Transverse colon (tissue), 4 donors: ENCODE measurements at places on chromosomes 2 and 18.
A peak's percentile ranks its signal among the peaks of the same experiment; 100 is the strongest.

GRCh38 chr2:85851253-85852151, 37.3 kb downstream of the ST3GAL5 start:
- DNase-seq = peak; percentile 35

- DNase-seq = no peak
Measured at GRCh38 chr18:59861009-59861408, 38.8 kb upstream of the PMAIP1 start.

DNA sequence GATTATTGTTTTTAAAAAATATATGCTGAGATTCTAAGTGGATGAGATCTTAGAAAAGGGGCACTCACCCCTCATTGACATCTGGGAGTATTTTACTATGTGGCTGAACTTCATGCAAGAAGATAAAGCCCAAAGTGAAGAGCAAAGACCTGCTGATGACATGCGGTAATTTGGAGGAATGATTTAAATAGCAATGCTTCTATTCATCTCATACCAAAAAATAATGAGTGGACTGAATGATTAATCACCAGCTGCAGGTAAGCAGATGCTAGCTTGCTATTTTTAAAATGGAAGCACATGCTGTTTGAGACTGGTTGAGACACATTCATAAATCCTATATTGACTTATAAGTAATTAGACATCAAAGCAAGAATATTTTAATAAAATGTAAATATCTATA, 12.7 kb upstream of the CDK15 start:
- no peak for DNase-seq

DNA sequence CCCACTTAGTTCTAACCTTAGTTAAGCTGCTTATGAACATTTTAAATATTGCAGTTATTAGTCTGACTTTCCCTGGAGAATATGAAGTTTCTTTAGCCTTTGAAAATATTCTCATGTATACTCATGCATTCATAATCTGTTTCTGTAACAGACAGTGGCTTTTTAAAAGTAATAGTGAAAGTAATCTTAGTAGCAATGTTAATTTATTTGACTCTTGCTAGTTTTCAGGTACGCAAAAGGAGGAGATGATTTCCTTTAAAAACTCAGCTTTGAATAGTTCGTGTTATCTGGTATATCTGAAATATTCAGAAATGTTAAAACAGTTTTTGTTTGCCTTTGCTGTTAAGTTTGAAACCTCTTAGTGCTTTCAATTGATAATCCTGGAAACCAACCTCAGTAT, 3.8 kb downstream of the ANKRD12 start:
- no peak for DNase-seq

GRCh38 chr2:188369365-188369764, 77.7 kb downstream of the GULP1 start:
- DNase-seq = peak; percentile 23

DNA sequence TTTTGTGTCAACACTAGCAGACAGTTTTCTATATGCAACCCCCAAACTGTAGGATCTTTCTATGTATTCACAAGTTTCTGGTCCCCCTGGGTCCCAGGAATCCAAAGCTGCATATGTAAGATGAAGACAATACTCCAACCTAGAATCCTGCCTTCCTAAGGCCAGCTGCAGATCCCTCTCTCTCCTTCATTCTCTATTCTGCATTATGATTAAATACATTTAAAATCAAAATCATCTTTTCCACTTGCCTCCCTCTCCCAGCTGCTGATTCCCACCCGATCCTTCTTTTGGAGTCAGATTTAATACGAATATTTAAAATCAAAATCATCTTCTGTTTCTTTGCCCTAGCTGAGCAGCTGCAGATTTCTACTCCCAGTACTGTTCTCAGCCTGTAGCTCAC, 783.0 kb upstream of the ZEB2 start:
- DNase-seq = no peak

- no peak for DNase-seq
Measured at GRCh38 chr2:202941771-202942170, 29.7 kb downstream of the CARF start.

GRCh38 chr2:20596193-20596972, 54.5 kb downstream of the HS1BP3 start:
- peak; percentile 1 for DNase-seq

DNA sequence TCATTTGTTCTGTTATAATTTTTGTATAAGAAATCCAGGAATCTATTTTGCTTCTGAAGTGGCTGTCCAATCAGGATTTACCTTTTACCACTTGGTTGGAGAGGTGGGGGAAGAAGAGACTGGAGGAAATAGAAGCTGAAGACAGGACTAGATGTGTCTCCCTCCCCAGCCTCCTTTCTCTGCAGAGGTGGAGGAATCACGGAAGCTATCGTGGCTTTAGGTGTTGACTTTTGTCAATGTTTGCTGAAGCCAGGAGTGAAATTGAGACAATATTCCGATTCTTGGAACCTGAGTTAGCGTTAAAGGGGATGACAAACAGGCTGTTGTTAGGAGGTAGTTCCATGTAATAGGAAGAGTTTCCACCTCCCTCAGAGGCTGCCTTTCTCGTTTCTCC, 43.5 kb downstream of the PDCL3 start:
- DNase-seq = no peak

GRCh38 chr2:21910832-21911507, 787.2 kb downstream of the TDRD15 start:
- DNase-seq = no peak

- no peak for DNase-seq
Measured at GRCh38 chr18:31901063-31901462, 41.9 kb downstream of the TRAPPC8 start.

- DNase-seq = no peak
Measured at GRCh38 chr2:67312871-67313270, 84.3 kb upstream of the ETAA1 start.

DNA sequence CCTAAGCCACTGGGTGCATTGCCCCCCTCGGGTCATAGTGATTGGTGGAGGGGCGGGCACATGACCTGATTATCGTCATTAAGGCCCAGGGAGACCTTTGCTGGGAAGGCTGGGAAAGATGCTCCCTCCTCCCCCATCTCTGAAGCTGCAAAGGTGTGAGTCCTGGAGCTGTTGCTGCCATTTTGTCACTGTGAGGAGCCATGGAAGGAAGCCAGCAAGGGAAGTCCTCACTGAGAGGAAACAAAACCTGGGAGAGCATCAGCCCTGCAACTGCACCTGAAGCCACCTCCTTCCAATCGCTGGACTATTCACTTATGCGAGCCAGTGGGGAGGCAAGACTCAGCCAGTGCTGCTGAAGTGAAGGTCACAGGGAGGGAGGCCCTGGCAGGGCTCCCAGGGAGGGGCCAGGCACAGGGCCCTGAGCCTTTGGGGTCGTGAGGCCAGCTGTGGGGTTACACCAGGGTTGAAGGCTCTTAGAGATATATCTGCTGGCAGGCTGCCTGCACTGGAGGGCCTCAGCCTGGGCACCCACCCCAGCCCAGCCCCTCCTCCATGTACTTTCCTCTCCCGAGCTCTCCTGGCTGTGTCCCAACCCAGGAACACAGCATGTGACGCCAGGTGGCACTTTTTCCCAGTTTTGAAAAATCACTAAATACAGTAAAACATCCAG, 10.7 kb upstream of the FAHD2A start:
- DNase-seq = no peak

DNA sequence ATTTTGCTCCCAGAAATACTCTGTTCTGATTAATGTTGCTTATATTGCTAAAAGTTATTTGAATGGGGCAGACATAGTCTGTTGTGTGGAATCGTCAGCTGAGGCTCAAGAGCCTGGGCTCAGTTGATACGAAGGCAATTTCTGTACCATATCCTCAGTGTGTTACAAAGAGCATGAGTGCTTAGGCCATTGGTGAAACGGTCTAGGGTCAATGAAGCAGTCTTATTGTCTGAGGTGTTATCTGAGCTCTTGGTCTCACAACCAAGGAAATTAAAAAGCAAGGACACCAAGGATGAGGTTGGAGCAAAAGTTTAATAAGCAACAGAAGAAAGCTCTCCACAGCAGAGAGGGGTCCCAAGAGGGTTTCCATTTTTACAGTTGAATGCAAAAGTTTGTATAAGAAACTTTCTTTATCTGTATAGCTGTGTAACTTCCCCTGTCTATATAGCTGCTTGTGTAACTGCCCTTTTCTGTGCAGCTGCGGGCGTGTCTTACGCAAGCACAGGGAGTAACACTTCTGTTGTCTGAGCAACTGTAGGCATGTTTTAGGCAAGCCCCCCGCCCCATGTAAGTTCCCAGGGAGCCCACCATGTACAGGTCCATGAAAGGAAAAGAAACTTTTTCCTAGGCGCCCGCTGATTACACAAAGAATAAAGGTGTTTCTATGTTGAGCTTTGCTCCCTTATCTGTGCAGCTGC, 40.6 kb upstream of the DSC1 start:
- peak; percentile 58 for DNase-seq

DNA sequence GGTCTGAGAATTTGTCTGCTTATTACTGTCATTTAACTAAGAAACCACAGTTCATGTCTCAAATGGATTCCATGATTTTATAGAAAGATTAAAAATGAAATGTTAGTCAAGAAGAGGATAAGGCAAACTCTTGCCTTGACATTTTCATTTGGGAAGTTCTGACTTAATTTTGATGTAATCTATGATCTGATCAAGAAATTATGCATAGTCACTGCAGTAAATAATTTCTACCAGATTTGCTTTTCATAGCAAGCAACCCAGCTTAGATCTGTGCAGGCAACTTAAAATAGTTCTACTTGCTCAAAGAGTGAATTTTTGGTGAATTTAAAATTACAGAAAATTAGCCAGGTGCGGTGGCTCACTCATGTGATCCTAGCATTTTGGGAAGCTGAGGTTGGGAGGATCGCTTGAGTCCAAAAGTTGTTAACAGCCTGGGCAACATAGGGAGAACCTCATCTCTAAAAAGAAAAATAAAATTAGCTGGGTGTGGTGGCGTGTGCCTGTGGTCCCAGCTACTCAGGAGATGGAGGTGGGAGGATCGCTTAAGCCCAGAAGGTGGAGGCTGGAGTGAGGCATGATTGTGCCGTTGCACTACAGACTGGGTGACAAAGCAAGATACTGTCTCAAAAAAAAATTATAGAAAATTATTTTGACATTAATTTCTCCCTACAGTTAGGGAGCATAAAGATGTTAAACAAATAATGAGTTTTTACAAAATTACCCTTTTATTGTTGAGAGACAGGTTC, 158.7 kb upstream of the MYO3B start:
- DNase-seq = no peak

GRCh38 chr18:46591783-46592391, 65.1 kb downstream of the LOXHD1 start:
- no peak for DNase-seq

DNA sequence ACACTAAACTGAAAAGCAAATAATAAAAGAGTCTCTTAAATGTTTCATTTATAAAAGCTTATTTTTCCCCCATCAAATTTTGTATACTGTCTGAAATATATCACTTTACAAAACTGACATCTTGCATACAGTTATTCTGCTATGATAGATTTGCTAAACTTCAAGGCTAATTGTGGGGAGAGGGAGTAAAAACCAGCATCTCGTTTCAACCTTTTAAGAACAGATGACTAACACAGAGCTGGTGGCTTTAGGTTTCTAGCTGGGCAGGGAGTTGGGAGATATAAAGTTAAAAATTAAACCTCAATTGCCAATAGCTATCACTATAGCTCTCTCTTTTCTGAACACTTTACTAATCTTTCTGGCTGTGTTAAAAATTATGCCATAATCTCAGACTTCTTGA, 23.5 kb downstream of the C1D start:
- DNase-seq = no peak

GRCh38 chr2:36362291-36362690, 6.7 kb downstream of the CRIM1 start:
- DNase-seq = no peak

DNA sequence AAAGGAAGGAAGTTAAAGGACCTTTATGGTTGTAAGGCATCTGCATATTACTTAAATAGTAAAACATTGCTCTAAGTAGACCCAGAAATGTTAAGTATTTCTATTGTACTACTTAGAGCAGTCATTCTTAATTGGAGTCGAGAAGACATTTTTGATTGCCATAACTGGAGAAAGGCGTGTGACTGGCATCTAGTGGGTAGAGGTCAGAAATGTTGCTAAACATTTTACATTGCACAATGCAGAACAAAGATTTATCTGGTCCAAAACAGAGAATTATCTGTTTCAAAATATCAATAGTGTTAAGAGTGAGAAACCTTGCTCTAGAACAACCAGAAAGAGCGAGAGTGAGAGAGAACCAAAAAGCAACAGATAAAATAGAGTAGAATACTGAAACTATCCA, 23.3 kb upstream of the ROCK1 start:
- no peak for DNase-seq

DNA sequence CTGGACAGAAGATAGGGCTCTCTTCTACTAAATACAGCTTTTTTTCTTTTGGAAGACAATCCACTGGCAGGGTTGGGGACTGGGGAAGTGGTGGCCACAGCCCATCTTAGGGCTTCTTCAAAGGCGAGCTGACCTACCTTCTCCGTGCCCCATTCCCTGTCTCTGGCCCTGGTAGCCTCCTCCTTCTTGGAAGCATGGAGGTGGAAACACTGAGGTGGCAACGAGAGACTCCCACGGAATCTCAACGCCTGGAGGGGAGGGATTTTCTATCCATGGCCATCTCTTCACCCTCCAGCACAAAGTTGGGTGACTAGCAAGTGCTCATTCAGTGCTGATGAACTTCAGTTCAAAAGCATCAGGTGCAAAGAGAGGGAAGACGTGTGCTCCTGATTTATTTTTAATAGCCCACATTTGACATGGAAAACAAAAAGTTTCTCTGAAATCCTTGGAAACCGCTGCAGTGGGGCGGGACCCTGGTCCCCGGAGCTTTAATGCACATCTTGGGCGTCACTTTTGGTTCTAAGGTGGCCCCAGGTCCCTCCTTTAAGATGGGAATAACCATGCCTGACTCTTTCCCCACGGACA, 633 bp upstream of the ARMC9 start:
- no peak for DNase-seq

- no peak for DNase-seq
Measured at GRCh38 chr2:8324164-8324856, 357.5 kb upstream of the ID2 start.

DNA sequence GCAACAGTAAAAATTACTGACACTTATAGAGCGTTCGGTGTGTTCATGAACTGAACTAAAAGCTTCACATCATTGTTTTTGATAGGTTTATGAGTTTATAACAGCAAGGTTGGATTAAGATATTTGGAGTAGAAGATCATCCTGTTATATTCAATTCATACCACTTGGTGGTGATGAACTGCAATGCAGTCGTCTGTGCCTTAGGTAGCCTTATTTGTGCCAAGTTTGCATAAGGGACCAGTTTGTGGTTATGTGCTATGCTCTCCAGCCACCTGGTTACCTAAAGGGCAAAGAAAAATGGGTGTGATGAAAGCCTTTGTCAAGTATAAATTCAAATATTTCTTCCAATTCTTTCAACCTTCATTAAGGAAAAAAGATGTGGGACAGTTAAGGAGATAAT, 150.9 kb upstream of the KCNH7 start:
- DNase-seq = no peak
